ENCODE measurements at places on chromosomes 16 and 17. TPM values are rescaled to one million over a fixed set of nuclear protein-coding genes. Genes with fewer than 3 reads are reported as not detected.

SPN gene
- total RNA-seq: 42.5 TPM

KRTAP4-4 gene
- not detected for total RNA-seq

- H3K4me1 ChIP-seq: peaks cover 58% of the 10 kb centered on the region
- no peaks in the 10 kb centered on the region for H3K36me3 ChIP-seq
- peak overlapping the region; percentile 78 for H3K27ac ChIP-seq
- H3K27me3 ChIP-seq: no peaks in the 10 kb centered on the region
Observed at GRCh38 chr17:19724501-19725420, 8.4 kb upstream of the SLC47A2 start.

GRCh38 chr17:61414141-61414935, 14.7 kb downstream of the TBX2 start:
- H3K4me3 ChIP-seq: no peak overlapping the region

- peaks cover 31% of the 10 kb centered on the region for H3K4me1 ChIP-seq
- no peaks in the 10 kb centered on the region for H3K27me3 ChIP-seq
Observed at GRCh38 chr17:3796110-3796821, 4.7 kb downstream of the ITGAE start.

Measured in spleen (tissue), 13 donors.